ENCODE measurements at places on chromosomes 1 and 21. TPM values are rescaled to one million over a fixed set of nuclear protein-coding genes. Genes with fewer than 3 reads are reported as not detected.

DNA sequence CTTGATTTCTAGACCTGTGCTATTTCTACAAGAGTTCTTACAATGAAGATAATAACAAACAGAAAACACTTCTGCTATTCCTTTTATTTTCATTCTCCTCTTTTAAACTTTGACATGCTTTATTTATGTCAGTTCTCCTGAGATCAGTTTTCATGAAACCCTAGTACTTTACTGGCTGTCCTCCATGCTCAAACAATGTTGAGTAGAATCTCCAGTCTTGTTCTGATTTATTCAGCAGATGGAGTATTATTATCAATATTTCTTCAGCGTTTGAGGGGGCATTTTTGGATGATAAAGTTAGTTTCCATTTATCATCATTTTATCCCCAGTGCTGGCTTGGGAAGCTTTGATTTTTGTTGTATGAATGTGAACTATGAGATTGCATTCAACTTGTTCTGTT is 85.9 kb upstream of the WARS2 start:
- no peak for DNase-seq

- DNase-seq, result no peak
Observed at GRCh38 chr1:64001038-64001437, 202.4 kb upstream of the UBE2U start.

The TRIM46 gene
- total RNA-seq, result 6.1 TPM

- DNase-seq, result no peak
Observed at GRCh38 chr1:233675893-233676292, 62.0 kb downstream of the KCNK1 start.

The LAMB3 gene
- 0.96 TPM for total RNA-seq

DNA sequence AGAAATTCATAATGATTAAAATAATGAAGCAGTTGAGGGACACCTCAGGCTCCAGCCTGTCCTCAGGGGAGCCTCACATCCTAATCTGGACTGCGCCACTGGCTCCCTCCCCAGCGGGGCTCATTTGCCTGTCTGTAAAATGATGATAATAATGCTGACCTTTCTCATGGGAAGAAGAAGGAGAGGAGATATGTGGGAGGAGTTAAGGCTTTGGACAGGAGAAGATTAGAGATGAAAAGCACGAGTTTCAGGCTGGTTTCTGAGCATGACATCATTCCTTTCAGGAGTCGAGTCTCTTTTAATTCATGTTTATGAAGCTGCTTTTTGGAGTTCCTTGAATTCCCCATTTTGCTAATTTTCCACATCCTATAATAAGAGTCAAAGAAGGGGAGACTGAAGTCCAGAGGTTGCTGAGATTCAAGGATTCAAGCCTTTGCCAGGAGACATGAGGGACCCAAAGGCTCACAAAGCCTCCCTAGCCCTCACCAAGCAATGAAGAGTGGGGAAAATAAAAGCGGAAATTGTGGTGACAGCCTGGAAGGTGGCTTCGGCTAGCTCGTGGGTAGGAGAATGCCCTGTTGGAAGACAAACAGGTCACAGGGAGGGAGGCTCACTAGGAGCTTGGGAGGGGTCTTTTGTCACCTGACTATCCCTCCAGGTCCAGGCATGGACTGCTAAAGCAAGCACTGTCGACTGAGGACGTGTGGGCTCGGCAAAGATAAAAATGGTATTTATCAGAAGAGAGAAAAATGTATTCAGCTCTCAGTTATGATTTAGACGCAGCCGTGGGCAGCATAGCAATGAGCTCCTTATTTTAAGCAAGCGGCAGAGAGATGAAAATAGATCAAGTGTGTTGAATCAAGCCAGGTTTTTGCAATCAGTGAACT is 27.5 kb upstream of the STMN1 start:
- DNase-seq, result no peak

- no peak for DNase-seq
Observed at GRCh38 chr1:9238134-9238533, 3.6 kb downstream of the H6PD start.

GRCh38 chr1:44724955-44725698 is 5.8 kb downstream of the RNU5D-1 start:
- DNase-seq, result no peak

GRCh38 chr1:89721351-89721750 is 88.4 kb downstream of the LRRC8C start:
- peak; percentile 53 for DNase-seq

DNA sequence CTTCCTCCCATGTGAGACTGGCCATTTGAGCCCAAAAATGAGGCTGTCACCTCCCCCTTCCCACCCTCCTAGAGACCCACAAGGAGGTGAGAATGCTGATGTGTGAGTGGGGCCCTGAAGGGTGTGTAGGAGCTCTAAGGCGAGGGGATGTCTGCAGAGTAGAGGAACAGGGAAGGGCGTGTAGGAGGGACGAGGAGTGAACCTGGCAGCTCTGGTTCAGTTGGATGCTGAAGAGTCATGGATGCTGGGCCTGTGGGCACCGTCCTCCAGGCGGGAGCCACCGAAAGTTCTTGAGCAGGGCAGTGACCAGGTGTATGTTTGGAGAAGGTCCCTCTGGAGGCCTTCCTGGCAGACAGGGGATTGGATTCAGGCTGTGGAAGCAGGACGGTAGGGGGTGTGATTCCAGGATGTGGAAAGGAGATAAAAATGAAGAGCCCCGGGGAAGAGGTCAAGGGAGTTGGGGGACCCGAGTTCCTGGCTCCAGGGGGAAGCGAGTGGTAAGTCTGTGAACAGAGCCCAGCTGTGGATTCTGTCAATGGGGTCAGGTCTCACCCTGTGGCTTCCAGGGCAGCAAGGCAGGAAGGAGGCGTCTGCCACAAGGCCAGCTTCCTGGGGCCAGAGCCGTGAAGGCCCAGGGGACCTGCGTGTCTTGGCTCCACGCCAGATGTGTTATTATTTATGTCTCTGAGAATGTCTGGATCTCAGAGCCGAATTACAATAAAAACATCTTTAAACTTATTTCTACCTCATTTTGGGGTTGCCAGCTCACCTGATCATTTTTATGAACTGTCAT is 7.9 kb downstream of the SAMD11 start:
- DNase-seq, result no peak

GRCh38 chr1:6040861-6041415 is 4.8 kb upstream of the KCNAB2 start:
- no peak for DNase-seq

DNA sequence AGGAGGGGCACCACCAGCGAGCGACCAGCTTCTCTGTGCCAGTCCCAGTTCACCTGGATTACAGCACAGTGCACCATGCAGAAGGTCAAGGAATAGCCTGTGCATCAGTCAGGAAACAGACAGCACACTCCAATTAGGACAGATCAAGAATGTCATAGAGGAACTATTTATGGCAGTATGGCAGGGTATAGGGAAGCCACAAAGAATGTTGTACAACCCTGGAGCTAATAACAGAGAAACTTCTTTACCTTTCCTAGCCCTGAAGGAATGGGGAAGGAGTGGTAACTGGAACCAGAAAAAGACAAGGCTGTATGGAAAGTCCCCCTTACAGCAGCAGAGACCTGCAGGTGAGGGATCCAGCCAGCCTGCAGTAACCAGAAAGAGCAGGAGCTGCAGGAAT is 87.8 kb upstream of the USP24 start:
- DNase-seq, result no peak

DNA sequence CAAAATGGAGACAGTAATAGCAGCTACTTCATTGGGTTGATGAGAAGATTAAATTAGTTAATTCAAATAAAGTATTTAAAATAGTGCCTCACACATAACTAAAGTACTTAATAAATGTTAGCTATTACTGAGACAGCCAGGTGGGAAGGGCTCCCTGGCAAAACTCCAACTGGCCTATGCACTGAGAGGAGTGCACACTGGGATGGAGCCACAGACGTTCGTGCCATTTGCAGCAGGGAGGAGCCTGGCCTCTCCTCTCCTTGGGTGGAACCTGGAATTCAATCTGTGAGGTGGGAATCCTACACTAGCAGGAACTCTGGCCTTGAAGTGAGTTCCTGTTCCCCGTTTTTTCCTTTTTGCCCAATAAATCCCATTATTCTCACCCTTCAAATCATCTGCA is 28.1 kb downstream of the SLC5A9 start:
- DNase-seq, result no peak

Measured in CD4-positive, CD25-positive, alpha-beta regulatory T cell (primary cell).